ENCODE measurements at places on chromosomes 7 and 10.

GRCh38 chr10:59536167-59537014 is 173.3 kb downstream of the SLC16A9 start:
- no peak for DNase-seq

DNA sequence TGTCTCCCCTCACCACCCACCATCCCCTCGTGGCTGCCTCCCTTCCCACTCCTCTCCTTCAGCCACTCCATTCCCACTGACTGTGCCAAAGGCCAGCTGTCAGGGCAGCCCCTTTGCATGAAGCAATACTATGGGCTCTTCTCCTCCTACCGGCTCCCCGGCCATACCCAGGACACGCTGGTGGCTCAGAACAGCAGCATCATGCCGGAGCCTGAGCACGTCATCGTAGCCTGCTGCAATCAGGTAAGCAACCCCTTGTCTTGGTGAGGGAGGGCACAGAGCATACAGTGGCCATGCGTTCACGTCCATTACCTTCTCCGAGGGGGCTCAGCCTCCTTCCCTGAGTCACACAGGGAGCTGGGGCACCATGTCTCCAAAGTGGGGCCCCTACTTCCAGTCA is 11.6 kb downstream of the CHAT start:
- DNase-seq = no peak

- no peak for DNase-seq
Measured at GRCh38 chr10:89550509-89550908, 15.1 kb upstream of the SLC16A12 start.

DNA sequence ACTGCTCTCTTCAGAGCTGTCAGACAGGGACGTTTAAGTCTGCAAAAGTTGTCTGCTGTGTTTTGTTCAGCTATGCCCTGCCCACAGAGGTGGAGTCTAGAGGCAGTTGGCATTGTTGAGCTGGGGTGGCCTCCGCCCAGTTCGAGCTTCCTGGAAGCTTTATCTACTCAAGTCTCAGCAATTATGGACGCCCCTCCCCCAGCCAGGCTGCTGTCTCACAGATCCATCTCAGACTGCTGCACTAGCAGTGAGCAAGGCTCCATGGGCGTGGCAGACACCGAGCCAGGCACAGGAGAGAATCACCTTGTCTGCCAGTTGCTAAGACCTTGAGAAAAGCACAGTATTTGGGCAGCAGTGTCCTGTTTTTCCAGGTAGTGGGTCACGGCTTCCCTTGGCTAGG is 98.1 kb downstream of the SDHAF3 start:
- DNase-seq = no peak

DNA sequence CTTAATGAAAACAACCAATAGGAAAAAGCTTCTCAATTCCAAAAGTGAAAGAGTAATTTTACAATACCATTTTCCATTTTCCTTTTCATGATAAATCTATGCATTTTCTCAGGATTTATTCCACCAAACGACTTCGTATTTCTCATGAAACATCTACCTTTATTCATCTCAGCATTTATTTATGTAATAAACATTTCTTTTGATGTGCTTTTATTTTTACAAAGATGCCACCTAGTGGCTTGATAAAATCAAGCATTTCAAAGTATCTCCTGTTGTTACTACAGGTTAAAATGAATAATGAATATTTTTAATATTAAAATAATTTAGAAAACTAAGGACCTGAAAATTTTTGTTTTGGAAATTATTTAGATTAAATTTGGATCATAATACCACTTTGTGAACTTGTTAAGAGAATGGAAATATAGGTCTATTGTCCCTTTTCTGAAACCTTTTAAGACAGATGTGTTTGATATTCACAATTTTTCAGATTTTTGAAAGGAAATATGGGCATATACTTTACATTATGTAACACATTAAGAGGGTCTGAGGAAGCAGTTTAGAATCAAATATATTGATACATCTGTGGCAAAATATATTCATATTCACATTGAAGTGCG is 2.7 kb upstream of the IQUB start:
- no peak for DNase-seq

- DNase-seq = no peak
Measured at GRCh38 chr7:188174-188573, 4.2 kb upstream of the FAM20C start.

- no peak for DNase-seq
Measured at GRCh38 chr10:29249018-29249417, 39.9 kb upstream of the LYZL1 start.

DNA sequence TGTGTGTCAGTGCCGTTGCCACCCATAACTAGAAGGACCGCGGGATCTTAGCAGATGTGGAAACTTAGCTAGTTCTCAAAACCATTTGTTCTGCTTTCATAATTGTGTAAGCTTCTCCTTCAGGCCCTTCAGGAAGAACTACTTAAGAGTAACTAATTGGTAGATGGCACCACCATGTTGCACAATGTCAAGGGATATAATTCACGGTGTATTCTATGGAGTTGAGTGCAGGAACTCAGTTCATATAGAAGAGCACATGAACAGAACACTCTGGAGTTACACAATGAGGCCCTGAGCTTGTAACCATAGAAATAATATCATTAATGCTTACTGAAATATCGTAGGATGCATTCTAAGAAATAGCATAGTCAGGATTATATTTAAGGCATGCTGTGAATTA is 126.5 kb upstream of the GAD2 start:
- no peak for DNase-seq

DNA sequence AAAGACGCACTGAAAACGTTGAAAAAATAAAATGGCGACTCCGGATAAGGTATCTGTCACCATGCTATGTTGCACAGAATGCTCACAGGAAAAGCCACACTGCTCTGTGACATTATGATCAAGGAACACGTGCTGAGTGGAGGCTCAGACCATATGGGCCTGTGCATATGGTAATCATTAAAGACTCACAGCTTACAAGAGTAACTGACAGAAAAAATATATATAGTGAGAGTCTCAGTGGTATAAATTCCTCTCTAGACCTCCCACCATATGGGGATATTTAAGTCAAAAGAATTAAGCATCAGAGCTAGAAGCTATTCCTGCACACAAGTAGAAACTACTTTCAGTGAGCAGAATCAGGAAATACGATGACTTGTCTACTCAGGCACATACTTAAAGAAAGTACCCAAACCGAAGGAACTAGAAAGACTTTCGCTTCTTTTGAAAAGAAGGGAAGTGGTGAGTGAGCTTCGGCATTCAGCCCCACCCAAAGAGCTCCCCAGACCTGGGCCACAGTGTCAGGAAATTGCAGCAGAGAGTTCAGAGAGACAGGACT is 65.1 kb upstream of the MPP7 start:
- DNase-seq = peak; percentile 14

GRCh38 chr7:100466653-100467605 is 2.9 kb upstream of the SPACDR start:
- DNase-seq = no peak

DNA sequence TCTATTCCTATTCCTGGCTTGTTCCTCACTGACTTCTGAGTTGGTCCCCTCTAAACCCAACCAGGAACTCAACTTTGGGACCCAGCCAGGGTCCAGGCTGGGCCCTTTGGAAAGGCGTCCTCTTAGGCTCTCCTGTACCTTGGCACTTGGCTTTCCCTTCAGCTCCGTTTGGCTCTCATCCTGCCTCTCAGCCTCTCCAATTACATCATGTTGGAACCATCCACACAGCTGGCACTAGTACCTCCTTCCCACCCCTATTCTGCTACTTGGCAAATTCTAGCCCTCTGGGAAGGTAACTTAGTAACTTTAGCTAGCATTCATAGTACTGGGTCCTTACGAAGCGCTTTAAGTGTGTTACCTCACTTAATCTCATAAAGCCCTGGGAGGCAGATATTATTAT is 205.3 kb upstream of the HABP2 start:
- no peak for DNase-seq

- no peak for DNase-seq
Measured at GRCh38 chr10:56537984-56538383, 176.9 kb upstream of the ZWINT start.

DNA sequence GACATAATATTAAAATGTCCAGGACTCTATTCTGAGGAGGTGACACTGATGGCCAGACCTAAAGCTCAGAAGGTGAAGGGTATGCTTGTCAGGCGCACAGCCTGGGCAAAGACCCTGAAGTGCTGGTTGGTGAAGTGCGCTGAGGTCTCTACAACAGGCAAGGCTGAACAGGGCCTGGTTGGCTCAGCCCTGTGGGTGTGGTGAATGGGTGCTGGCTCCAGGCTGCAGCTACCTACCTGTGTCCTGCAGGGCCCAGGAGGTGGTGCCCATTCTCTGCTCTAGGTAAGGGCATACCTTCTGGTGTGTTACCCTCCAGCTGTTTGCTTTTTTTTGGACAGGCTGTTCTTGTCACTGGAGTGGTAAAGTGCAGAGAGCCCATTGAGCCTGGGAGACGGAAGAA is 85.1 kb downstream of the RAMP3 start:
- no peak for DNase-seq

- no peak for DNase-seq
Measured at GRCh38 chr10:44263771-44264170, 121.1 kb downstream of the CXCL12 start.

GRCh38 chr10:21175797-21176196 is 278.7 kb upstream of the NEBL start:
- no peak for DNase-seq

DNA sequence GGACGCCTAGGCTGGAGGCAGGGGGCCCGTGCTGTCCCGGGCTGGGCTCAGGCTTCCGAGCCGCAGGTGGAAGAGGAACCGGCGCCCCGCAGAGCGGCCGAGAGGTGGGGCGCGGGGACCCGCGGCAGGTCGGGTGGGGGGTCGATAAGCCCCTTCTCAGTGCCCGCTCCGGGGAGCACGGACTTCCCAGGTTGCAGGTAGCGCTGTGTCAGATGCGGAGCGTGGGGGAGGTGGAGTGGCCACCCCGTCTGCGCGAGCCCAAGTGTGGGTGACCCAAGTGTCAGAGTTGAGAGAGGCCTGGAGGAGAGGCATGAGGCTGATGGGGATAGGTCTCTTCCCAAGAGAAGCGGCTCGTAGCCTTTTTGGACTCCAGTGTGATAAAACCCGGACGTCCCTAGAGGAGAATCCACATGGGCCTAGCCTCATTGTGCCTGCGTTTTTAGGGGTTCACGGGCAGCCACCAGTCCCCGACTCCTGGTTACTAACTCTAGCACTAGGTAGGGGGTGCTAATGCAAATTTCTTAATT is 580 bp downstream of the EEPD1 start:
- no peak for DNase-seq

- DNase-seq = no peak
Measured at GRCh38 chr7:84372155-84372621, 177.6 kb upstream of the SEMA3A start.
